Stromal cell of bone marrow (primary cell): ENCODE measurements at places on chromosomes 4 and X.

DNA sequence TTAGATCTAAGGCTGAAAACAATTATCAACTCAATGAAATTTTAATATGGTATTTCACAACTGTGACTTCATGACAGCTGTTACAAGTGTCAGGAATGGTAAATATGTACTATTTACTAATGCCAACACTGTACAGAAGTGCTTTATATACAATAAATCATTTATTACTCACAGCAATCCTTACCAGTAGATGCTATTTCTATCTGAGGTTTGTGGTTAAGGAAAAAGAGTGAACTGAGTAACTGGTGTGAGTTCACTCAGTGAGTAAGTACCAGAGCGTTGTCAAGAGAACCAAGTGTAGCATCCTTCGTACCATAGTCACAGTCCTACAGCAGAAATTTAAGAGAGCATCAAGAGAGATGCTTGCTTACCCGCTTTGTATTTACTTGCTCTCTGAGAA, 23.3 kb downstream of the MTHFD2L start:
- no peak for DNase-seq

DNA sequence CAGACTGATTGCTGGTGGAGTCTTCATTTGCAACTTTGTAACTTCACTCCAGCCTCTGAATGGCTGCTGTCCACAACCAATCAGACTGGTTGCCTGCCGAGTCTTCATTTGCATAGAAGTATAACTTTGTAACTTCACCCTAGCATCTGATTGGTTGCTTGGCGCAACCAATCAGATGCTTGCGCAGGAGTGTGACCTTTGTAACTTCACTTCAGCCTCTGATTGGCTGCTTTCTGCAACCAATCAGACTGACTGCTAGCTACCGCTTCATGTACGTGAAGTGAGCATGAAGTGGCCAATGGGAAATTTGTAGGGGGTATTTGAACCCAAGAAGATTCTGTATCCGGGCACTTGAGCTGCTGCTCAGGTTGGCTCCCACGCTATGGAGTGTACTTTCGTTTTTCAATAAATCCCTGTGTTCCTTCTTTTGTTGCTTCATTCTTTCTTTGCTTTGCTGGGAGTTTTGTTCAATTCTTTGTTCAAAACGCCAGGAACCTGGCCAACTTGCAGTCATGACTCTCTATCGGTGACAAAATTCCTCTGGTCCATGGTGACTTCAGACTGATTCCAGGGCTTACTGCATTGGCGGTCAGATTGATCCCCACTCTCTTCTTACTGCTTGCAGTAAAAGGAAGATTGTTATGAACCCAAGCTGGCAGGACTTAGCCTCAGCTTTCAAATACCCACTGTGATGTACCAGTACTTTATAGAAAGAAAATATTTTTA, 46.4 kb upstream of the FGG start:
- no peak for DNase-seq

DNA sequence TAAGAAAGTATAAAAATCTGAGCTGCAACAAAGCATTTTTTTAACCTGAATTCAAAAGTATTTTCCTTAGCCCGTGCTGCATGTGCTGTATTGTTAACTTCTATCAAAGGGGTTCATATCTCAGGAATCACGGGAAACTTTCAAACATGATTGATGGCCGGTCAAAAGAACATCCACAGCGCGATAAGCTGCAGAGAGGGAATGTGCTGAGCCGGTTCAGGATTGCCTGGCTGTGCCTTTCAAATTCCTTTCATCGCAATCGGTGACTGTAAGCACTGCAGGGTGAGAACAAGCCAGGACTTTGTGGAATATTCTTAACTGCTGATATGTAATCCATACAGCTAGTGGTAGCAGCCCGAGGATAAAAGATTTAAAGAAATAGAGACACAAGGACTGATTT, 210.9 kb upstream of the NOCT start:
- no peak for DNase-seq

GRCh38 chrX:21831496-21831895, 7.9 kb upstream of the MBTPS2 start:
- no peak for DNase-seq

DNA sequence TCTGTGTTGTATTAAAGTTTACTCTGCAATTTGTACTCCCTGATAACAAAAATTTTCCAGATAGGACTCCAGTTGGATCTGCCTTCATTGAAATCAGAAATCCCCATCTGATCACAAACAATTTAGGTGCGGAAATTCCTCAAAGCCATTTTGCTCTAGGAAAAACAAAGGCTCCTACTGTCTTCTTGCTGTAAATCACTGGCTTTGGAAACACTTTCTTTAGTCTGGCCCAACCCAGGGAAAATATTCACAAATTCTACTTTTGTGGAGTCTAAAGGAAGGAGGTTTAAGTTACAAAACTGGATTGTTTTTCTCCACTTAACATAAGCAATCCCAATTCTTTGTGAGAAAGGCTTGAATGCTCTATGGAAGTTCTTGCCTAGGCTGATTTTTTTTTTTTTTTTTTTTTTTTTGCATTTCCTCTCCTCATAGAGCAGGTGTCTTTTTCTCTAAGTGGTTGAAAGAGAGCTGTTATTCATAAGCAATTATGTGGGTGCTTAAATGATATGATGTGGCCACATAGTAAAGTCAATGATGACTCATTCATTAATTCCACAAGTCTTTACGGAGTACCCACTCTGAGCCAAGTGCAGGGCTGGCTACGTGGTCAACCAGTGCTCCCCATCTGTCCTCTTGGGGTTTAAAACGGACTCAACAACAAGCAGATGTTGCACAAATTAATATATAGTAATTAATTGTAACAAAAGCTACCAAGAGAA, 261.4 kb downstream of the LDB2 start:
- DNase-seq: no peak
